Esophagus squamous epithelium (tissue), 5 donors: ENCODE measurements at places on chromosomes 4 and X. TPM values are rescaled to one million over a fixed set of nuclear protein-coding genes. Genes with fewer than 3 reads are reported as not detected.

DNA sequence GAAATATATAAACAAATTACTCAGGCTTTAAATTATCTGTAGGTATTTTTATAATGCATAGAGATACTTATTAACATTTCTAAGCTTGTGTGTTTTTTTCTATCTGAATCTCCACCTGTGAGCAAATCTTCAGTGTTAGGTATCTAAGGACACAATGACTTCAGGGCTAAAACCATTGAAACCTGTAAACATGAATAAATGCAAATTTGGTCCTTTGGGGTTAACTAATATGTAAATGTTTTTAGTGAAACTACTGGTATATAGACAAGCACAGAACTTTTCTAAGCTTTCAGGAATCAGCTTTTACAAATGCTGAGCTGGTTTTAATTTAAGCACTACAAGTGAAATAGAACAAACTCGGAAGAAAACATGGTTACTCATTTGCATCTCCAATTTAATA lies 147.9 kb downstream of the FBXO8 start:
- no peak for DNase-seq

DNA sequence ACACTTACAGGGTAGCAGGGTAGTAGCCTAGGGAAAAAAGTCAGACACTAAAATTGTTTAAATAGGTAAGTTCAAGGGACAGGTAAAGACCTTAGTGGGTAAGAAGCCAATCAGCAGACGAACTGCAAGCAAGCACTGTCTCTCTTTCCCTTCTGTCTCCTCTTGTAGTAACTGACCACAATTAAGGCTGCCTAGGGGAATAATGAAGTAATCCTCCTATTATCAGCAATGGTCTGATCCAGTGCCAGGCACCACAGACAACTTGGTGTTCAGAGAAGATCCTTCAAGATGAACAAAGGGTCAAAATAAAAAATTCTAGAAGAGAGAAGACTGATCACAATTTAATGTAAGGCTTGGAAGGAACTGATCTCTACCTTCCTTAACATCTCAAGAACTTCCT lies 62.9 kb downstream of the ELOVL6 start:
- DNase-seq = no peak

Gene SLC26A1
- total RNA-seq = not detected

DNA sequence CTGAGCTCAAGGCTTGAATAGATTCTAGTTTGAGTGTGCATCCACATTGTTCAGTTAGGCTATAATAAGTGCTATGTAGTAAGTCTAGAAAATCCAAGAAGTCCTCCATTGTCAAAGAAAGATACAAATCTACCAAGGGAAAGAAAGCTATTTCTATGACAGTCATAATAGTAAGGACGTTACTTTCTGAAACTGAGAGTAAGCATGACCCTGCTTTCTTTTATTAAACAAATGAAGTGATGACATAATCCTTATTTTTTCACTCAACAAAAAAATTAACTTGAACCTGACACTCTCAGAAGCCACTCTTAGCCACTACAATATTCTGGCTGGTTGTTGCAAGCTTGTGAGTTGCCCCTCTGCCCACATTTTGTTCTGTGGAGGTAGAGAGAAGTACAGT lies 33.8 kb upstream of the AMELX start:
- DNase-seq = no peak

Gene RTL3
- not detected for total RNA-seq

- DNase-seq = no peak
Measured at GRCh38 chr4:152310257-152310656, 225.6 kb downstream of the FBXW7 start.

Gene P2RY8
- total RNA-seq = 1.3 TPM

- DNase-seq = no peak
Measured at GRCh38 chrX:37817579-37817978, 29.8 kb downstream of the DYNLT3 start.

Gene SMPX
- not detected for total RNA-seq

DNA sequence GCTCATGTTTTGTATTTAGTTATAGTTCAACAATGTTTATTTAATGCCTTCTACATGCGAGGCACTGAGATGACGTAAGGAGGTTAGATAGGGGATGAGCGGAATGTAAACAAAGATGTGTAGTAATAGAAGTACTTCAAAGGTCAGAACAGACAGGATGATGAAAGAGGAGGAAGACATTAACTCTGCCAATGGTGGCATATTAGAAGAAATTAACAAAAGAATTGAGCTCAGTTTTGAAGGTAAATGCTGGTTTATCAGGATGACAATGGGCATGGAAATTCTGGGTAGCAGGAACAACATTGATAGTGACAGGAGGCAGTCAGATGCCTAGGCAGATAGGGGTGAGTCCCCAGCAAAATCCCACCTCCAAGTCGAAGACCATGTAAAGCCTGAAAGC lies 62.3 kb upstream of the PGRMC2 start:
- no peak for DNase-seq

GRCh38 chr4:155966171-155966570 lies 12.5 kb upstream of the CTSO start:
- no peak for DNase-seq

- no peak for DNase-seq
Measured at GRCh38 chr4:122623637-122624166, 2.8 kb upstream of the IL21 start.

DNA sequence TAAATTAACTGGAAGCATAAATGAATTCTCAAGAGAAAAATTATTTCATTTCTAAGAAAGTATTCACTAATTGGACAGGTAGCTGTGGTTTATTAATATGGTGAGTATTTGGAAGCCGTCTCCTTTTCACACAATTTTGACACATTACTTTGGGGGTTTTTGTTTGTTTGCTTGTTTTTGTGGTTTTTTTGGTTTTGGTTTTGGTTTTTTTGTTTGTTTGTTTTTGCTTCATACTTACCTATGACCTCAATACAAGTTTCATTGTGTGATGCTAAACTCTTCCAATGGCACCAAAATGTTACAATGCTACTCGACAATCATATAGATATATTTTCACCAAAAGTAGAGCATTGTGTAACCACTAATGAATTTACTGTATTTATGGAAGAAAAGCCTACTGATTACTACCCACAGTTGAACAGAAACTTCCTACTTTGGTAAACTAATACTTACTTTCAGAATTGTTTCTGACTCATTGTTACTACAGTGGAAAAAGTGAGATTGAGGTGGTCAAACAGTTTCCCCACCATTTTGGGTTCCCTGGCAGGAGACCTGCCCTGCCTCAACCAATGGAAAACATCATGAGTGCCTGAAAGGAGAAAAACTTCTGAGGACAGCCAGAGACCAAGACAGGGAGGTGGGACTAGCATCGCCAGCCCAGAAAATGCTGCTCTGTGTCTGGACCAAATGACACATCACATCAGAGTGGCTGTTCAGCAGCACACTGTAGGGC lies 443.1 kb downstream of the HNRNPD start:
- DNase-seq = no peak

DNA sequence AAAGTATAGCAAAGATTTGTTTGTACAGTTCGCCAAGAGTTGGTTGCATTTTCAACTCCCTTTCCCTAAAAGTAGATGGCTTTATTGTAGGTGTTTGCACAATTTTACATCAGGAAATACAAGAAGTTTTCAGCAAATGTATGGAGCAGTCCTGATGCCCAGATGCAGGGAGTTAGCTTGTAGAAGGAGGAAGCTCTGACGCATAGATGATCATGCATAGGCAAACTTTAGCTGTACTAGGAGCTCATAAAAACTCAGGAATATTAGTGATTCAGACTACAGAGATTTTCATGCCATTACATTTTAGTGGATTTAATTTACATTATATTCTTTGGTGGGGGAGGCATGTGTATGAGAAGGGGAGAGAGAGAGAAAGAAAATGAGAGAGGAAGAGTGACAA lies 62.9 kb downstream of the TMPRSS11D start:
- no peak for DNase-seq

DNA sequence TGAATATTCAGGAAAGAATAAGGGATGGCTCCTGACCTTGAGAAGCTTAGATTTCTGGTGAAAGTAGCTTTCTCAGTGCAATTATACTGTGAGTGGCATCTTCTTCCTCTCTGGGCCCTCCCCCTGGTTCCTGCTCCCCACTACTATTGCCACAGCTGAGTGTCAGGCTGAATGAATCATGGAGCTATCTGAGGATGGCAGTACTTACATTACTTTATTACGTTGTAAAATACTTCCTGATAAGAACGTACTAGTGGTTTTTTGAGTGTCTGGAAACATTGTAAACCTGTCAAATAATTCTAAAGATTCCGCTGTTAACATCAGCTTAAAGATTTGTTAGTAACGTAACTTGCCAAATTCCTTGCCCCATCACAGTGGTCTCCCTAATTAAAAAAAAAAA lies 36.2 kb downstream of the ARHGAP10 start:
- DNase-seq = no peak

- DNase-seq = no peak
Measured at GRCh38 chr4:152537881-152538280, 2.0 kb upstream of the FBXW7 start.

GRCh38 chr4:101418055-101418454 lies 70.7 kb upstream of the PPP3CA start:
- no peak for DNase-seq

GRCh38 chrX:5549512-5549911 lies 679.2 kb downstream of the NLGN4X start:
- no peak for DNase-seq

Gene PAGE1
- not detected for total RNA-seq

DNA sequence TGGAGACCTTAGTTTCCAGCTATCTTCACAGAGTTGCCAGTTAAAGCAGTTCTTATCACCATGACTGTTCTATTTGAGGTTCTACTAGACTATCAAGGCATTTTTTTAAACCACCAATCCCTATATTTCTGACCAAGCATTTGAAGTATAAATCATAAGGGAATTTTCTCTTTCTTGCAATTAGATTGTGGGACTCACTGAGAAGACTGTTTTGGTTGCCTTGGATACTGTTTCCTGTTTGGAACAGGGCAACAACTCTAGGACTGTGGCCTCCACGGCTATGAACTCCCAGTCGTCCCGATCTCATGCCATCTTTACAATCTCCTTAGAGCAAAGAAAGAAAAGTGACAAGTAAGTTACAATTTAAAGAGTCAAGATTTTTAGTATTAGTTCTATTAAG lies 11.8 kb downstream of the KIF4A start:
- no peak for DNase-seq

Gene FAM47E
- 0.44 TPM for total RNA-seq

Gene SLC7A11
- 9.9 TPM for total RNA-seq

- DNase-seq = no peak
Measured at GRCh38 chrX:52363247-52363883, 5.5 kb upstream of the XAGE2 start.

Gene ADGRG4
- not detected for total RNA-seq

Gene SPANXA2
- not detected for total RNA-seq

DNA sequence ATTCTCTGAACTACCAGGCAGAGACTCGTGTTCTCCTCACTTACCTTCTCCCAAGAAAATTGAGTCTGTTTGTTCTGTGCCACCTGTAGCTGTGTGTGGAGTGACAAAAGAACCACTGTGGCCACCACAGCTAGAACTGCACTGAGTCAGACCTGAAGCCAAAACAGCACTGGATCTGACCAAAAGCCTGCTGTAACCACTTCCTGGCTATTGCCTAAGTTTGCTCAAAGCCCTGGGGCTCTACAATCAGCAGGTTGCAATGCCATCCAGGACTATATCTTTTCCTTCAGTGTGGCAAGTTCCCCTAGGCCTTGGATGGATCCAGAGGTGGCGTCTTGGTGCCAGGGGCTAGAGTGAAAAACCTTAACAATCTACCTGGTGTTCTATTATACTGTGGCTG lies 449.1 kb downstream of the FAM133A start:
- DNase-seq = no peak

Gene FAM9B
- total RNA-seq = not detected

Gene ACE2
- total RNA-seq = 0.57 TPM

GRCh38 chr4:9943761-9944160 lies 77.5 kb downstream of the SLC2A9 start:
- no peak for DNase-seq

DNA sequence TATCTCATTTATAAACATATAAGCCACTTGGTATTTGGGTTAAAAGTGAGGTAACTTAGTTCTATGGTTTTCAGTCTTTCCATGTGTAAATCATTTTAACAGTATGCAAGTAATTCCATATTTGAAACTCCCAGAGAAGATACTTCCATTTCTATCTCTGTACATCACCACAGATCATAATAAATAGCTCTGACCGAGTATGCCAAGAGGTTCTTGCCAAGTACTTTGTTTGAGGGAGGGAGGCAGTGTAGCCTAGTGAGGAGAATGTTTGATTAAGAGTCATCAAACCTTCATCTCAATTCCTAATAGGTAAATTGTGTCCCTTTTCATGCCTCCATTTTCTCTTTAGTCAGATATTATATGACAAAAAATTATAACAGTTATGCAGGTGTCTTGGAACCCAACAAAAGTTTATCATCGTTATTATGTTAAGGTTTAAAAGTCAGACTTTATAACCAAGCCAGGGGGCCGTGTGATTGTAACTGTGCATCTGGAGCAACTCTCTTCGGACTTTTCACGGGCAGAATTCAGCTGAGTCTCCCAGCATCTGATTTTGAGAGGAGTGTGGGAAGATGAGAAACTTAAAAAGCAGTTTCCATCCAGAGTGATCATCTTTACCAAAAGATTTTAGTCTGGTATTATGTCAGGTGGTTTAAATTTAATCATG lies 123.8 kb downstream of the ANK2 start:
- no peak for DNase-seq

Gene EVC
- 6.5 TPM for total RNA-seq

DNA sequence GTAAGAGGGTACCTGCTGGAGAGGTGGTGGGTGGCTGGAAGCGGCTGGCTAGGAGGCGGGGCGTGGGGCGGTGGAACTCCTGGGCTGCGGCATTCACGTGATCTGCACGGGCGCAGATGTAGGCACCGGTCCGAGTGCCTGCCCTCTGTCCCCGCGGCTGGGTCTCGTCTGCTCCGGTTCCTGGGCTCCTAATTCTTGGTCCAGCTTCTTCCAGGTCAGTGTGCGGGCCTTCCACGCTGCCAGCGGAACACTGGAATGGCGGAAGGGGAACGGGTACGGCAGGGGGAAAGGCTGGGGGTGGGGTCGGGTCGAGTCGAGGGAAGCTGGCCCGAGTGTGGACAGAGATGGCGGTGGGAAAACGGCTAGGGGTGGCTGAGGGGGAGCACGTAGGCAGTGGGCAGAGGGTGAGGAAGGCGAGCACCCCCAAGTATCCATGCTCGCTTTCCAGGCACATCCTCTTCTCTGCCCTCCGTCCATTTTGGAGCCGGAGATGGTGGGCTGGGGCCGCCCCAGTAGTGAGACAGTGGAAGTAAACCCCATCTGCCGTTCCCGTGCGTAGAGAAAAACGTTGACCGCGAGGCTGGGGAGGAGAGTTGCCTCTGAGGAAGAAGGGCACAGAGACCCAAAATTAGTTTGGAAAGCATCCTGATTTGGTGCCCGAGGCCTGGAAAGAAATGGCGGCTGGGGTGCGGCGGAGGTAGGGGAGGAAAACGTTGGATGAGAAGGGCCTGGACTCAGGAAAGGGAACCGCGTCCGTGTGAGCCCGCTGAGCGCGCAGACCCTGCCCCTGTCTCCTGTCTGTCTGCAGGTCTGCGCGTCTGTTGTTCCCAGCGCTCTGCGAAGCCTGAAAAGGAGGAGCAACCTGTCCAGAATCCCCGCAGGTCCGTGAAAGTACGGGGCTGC lies at the start of gene TCEAL4:
TSS of gene TCEAL4 (plus strand) at position 105 of the 903 bp plus-strand sequence. CDS start 1,161 bp downstream, outside the sequence.
- no peak for DNase-seq

Gene ANKRD17
- total RNA-seq = 55.5 TPM

Gene EFNB1
- 40.4 TPM for total RNA-seq

Gene KLHL4
- 0.13 TPM for total RNA-seq
